Psoas muscle (tissue), 8 donors: ENCODE measurements at places on chromosomes 7 and 10.

- no peak for DNase-seq
Measured at GRCh38 chr7:52355053-52355452, 680.4 kb upstream of the POM121L12 start.

DNA sequence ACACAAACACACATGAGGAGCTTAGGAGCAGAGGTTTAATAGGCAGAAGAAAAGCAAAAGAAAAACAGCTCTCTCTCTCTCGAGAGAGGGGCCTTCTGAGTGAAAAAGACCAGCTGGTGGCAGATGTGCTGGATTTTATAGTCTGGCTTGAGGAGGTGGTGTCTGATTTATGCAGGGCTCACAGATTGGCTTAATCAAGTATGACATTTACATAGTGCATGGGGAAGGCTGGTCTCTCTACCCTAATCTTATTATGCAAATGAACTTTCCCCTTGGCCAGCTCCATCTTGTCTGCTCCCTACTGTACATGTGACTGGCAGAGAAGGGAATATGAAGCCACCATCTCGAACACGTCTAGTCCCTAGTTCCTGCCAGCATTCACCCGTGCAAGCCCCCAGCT lies 219.5 kb upstream of the ZNF804B start:
- DNase-seq, result no peak

DNA sequence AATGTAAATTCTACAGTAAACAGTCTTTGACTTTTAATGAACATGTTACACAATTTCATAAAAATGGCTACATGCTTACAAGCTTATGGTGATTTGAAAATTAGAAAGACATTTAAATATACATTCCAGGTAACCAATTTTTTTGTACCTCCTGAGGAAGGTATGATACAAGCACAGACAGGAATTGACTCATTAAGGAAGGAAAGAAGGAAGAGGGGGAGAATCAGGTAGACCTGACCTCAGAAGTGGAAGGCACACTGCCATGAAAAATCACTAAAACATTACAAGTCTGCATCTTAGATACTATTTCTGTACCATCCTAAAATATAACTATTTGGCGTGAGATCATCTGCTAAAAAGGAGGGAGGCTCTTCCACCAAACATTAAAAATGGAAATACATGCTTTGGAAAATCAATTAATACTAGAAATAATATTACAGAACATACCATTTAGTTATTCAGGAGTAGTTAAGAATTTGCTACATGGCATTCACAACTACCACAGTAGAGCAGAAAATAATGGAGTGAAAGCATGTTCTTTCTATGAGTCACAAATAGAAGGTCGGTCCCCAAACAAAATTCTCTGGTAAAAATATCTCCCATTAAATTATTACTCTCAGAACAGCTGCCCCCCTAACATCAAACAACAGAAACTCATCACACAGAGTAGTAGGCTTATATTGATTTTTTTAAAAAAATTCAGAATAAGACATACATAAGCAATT lies 15.2 kb downstream of the RAB11FIP2 start:
- no peak for DNase-seq

DNA sequence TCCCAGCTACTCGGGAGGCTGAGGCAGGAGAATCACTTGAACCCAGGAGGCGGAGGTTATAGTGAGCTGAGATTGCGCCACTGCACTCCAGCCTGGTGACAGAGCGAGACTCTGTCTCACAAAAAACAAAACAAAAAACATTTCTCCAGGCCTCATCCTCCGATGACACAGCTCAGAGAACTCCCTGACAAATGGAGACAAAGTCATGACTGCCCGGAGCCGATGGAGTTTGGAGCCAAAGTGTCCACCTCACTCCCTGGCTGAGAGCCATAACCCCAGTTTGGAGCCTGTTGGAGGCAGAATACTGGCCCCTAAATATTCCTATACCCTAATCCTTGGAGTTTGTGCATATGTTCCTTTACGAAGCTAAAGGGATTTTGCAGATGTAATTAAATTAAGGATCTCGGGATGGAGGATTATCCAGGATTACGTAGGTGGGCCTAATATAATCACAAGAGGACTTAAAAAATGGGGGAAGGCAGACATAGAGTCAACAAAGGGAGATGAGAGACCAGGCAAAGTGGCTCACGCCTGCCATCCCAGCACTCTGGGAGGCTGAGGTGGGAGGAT lies 22.7 kb downstream of the SSC4D start:
- DNase-seq, result no peak

DNA sequence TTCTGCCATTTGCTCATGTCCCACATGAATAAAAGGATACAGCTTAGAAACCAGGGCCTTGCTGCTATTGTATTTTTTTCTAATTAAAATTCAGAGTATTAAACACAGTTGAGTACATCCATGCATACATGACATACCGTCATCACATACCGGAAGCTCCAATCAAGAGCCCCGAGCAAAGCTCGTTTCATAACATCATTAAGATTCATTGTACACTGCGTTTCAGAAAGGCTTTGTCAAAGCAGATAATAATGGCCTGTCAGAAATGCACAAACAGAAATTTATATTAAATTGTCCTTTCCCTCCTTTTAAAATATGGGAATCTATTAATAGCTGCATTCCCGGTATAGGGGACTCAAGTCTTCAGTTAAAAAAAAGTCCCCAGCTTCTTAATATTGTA lies 103.4 kb downstream of the PRTFDC1 start:
- no peak for DNase-seq

DNA sequence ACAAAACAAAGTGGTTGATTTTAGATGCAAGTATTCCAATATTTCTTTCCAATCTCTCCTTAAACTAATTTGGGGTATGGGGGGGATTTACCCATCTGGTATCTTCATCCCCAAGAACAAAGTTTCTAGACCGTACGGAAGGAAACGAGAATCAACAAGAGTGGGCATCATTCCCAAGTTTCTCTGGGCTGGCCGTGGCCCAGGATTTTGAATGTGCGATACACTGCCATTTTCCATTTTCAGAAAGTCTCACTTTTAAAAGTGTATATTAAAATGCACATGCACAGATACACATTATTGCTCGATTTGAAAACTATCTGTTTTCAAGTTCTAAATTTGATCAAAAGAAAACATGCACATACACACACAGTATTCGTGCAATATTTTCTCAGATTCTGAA lies 234.5 kb downstream of the CHCHD3 start:
- DNase-seq, result no peak

DNA sequence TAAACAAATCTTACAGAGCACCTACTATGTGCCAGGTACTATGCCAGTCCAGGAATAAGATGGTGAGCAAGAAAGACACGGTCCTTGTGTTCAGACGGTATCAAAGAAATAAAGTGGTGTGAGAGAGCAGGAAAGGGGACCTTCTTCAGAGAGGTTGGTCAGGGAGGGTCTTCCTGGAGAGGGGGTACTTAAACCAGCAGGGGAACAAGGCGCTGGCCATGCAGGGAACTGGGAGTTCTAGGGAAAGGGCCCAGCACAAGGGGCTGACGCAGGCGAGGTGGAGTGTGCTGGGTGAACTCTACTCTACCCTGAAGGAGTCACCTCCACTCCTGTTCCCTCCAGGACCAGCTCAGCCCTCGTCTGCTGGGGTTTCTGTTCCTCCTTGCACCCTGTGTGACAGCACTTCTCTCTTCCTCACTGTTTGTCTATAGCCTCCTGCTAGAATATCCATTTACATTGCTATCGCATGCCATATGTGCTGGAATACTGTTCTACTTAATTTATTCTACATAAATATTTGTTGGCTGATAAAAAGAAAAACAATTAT lies 73.5 kb downstream of the AOAH start:
- no peak for DNase-seq

DNA sequence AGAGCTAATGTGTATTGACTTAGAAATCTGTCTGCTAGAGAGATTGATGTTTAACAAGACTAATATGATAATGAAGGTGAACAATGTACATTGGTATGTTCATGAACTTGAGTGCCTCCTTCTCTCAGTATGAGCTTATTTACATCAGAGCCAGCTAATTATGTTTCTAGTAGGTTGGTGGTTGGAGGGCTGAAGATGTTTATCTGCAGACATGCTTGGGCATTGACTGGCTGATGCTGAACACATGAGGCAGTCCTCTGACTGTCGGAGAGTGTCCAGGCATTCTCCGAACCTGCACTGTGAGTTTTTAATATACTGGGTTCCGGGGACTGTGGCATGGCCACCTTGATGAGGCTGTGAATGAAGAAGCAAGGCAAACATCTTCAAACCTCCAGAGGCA lies 47.5 kb downstream of the BMPER start:
- no peak for DNase-seq

GRCh38 chr7:127396184-127396583 lies 3.7 kb upstream of the ZNF800 start:
- DNase-seq, result no peak

DNA sequence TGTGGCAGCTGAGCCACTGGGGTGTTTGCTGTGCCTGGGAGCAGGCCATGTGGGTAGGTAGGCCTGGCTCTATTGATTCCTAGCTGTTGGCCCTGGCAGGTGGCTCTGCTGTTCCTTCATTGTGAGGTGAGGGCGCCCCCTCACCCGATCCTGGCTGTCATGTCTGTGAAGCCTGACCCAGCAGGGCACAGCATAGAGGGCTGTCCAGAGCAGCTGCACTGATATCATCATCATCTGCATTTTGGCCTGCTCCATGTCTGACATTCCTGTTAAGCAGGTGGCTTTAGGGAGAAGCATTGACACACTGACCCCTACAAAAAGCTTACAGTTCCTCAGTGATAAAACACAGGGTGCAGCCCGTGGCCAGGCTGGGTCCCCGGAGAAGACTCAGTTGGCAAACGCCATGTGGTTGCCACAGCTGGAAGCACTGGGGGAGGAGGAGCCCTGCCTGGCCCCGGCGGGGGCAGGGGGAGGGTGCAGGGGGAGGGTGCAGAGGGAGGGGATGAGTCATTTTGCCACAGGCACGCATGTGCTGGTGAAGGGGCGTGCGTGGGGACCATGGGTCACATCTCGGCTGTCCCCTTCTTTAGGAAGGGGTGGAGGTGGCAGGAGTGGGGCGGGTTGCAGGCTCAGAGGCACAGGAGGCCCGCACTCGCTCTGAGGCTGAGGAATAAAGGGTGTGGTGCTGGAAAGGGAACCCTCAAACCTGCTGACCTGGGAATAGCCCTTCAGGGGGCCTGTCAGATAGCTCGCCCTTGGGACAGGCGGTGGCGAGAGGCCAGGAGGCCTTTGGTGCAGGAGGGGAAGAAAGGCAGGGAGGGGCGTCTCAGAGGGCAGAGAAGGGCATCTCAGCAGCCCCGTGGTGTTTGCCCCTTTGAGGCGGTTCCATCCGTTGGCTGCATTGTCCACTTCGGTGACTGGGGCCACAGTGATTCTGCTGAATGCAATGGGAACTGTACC lies 31.6 kb downstream of the IKZF1 start:
- peak; percentile 56 for DNase-seq

GRCh38 chr10:123645016-123645415 lies 21.1 kb upstream of the GPR26 start:
- no peak for DNase-seq

DNA sequence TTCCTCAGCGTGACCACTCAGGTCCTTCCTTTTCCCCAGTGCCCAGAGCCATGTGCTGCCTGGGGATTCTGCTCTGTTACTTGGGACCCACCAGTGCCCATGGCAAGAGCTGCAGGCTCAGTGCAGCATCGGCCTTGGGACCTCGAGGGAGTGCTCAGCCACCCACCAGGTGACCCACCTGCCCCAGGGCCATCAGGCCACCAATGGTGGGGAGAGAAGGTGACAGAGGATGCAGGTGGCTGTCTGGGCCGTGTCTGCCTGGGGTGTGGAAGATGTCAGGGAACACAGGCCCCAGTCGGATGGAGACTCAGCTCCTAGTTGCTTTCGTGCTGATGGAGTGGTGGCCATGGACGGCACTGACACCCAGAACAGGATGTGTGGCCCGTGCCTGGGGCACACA lies 104.7 kb upstream of the FAM20C start:
- DNase-seq, result no peak

- no peak for DNase-seq
Measured at GRCh38 chr7:90155206-90155605, 937 bp downstream of the STEAP1 start.

DNA sequence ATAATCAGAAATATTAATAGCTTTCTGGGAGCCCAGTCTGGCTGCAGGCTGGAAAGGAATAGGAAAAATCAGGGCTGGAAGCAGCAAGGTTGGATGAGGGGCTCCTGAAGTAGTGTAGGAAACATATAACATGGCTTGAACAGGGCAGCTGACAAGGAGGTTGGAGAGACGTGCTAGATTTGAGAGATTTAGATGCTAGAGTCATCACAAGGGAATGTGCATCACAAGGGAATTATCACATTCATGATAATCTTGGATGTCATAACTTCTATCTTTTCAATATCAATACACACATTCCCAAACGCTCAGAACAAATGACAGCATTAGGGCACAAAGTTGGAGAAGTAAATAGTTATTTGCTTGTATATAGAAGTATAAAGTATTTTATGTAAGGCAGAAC lies 120.9 kb upstream of the EGFR start:
- DNase-seq, result no peak

GRCh38 chr10:94023906-94024305 lies 30.2 kb downstream of the PLCE1 start:
- DNase-seq, result no peak

DNA sequence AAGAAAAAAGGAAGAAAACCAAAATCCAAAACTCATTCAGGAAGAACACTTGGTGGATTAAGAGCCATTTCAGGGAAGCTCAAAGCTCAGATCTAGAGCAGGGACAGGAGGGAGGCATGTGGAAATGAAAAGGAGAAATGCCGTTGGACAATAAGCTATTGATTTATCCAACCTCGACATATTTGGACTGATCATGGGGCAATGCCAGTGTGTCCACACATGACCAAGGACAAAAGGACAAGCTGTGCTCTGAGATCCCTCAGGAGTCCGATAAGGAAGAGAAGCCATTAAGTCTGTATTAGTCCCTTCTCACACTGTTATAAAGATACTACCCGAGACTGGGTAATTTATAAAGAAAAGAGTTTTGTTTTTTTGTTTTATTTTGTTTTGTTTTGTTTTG lies 684.0 kb upstream of the CELF2 start:
- no peak for DNase-seq

DNA sequence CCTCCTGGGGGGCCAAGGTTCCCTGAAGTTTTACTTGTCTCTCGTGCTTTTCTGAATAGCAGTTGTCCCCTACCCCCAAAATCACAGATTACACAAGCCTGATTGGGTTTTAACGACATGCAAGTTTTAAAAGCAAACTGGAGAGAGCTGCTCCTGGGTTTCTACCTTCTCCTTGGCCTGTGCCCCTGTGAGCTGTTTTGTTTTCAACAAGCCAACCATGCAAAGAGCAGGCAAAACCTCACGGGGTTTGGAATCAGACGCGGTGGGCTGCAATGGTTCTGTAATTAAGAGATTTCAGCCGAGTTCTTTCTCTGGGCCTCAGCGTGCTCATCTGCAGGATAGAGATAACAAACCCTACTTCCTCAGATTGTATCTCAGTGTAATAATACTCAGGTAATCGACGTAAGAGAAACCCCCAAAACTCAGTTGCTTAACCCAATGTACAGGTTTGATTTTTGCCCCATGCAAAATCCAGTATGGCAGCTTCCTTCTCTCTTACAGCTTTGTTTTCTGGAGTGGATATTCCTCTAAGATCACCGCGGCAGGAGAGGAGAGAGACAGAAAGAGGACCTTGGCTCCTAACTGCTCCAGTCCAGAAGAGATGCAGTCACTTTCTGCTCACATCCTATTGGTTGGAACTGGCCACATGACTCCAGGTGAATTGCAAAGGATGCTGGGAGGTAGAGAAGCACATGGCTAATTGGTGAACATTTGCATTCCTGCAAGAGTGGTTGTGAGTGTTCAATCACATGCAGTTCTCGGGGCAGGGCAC lies 42.0 kb downstream of the MYL10 start:
- no peak for DNase-seq
